ENCODE measurements at places on chromosomes 2 and 18.

DNA sequence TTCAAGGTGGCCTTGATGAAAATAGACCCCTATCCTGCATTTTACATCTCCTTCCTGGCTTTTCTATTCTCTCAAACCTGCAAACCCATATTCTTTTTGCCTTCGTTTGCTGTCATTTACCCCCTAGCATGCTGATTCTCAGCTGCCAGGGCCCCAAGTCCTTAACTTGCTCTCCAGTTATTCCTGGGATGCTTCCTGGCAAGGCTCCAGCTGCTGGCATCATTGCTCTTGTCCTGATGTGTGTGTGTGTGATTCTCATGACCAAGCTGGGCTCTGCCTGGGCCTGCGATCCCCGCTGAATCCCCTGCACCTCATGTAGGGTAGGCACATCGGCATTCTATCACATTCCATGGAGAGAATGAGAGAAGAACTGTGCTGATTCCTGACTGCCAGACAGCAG lies 11.9 kb downstream of the NPAS2 start:
- DNase-seq = no peak

GRCh38 chr2:232137356-232138147 lies 176.0 kb downstream of the DIS3L2 start:
- DNase-seq = no peak

GRCh38 chr18:57741273-57741672 lies 61.8 kb downstream of the ATP8B1 start:
- no peak for DNase-seq

GRCh38 chr2:190767821-190768220 lies 112.8 kb upstream of the GLS start:
- DNase-seq = no peak

GRCh38 chr18:63192885-63193349 lies 126.7 kb downstream of the BCL2 start:
- DNase-seq = no peak

DNA sequence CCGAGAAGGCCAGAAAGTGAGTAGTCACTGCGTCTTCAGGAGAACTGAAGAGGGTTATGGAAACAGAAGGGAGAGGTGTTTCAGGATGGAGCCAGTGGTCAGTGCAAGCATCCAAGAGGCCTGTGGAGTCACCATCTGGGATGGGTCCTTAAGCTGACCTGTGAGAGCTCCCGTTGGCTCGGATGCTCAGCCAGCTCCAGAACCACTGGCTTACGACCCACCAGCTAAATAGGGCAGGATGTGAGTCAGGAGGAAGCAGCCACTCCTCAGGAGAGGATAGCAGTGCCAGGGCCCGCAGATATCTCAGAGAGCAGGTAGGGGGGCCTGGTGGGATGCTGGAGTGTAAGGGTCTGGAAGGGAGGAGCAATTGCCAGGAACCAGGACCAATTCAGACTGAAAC lies 63.1 kb upstream of the B3GNT7 start:
- DNase-seq = no peak

GRCh38 chr2:223995569-223995968 lies 38.3 kb downstream of the MRPL44 start:
- no peak for DNase-seq

- DNase-seq = no peak
These were observed 84.0 kb downstream of the SPP2 start for GRCh38 chr2:234134496-234134895.

DNA sequence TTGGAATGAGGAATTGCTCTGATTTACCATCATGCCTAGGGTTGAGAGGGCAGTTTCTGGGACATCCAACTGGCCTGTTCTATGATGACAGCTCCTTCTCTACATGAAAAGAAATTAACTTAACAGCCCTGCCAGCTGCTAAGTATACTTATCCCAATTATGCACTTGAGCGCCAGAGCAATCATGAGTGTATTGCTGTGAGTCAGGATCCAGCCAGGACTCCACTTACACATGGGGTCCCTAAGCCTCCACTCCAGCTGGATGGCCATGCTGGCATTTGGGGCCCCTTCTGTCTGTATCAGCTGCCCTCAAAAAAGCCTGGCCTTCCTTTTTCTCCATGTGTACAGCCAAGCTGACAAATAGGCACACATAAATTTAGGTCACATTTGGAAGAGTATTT lies 481.9 kb downstream of the TMX3 start:
- no peak for DNase-seq

DNA sequence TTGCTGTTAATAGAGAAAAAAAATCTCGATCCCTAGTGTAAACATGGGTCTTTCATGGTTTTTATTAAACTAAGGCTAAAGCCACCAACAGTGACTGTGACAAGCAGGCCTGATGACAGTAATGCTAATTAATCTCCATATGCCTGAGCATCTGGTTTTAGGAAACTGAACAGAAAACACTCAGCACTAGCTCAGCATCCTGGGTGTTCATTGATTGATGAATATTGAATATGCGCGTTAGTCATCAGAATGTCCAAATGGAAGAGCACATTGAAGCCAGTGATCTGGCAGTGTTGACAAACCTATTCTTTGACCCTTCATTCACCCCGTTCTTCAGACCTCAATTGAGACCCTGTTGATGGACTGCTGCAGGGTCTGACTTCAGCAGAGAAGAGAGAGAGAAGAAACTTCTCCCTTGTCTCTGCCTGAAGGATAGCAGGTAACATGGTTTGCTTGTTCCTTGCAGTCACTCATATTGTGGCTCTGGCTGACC lies 283.8 kb downstream of the RDH14 start:
- DNase-seq = no peak

DNA sequence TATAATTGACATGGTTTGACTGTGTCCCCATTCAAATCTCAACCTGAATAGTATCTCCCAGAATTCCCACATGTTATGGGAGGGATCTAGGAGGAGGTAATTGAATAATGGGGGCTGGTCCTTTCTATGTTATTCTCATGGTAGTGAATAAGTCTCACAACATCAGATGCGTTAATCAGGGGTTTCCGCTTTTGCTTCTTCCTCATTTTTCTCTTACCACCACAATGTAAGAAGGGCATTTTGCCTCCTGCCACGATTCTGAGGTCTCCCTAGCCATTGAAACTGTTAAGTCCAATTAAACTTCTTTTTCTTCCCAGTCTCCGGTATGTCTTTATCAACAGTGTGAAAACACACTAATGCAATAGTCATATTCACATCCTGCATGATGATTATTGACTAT lies 1073.3 kb upstream of the CDH2 start:
- no peak for DNase-seq

GRCh38 chr2:219118504-219118903 lies 42.1 kb downstream of the NHEJ1 start:
- DNase-seq = no peak

- DNase-seq = no peak
These were observed 80.5 kb upstream of the KIF5C start for GRCh38 chr2:148794558-148794957.

GRCh38 chr2:135573620-135574019 lies 42.3 kb downstream of the R3HDM1 start:
- DNase-seq = no peak

DNA sequence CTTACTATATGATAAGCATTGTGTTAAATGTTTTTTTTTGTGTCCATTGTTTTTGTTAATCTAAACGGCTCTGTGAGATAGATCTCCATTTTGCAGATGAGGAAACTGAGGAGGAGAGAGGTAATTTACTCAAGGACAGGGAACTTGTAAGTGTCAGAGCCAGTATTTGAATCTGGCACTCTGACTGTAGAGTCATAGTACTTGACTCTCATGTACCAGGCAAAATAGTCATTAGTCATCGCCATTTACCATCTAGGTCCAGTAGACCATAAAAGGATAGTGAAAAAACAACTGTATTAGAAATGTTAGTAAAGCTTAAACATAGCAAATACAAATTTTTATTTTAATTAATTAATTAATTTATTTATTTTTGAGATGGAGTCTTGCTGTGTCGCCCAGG lies 4.8 kb downstream of the PSMD14 start:
- no peak for DNase-seq

GRCh38 chr2:3277050-3277747 lies 100.4 kb downstream of the EIPR1 start:
- no peak for DNase-seq

GRCh38 chr2:55618025-55618274 lies 528 bp upstream of the PPP4R3B start:
- DNase-seq = no peak

GRCh38 chr18:63119647-63120046 lies 199.9 kb downstream of the BCL2 start:
- DNase-seq = peak; percentile 43

DNA sequence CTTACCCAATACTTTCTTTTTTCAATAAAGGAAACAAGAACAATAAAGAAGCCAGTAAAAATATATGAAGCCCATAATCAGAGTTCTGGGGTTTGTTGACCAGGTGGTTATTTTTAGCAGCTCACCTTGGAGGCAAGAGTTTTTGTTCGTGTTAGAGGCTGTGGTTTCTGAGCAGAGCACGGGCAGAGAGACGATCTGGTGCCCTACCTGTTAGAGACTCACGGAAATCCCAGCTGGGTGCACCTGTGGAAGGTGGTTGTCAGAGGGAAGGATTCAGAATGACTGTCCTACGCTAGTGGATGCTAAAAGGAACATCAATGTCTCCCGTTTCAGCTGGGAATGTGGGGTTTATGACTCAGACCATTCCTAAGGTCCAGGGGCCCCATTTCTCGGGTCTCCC lies 87.6 kb downstream of the NRP2 start:
- DNase-seq = no peak

DNA sequence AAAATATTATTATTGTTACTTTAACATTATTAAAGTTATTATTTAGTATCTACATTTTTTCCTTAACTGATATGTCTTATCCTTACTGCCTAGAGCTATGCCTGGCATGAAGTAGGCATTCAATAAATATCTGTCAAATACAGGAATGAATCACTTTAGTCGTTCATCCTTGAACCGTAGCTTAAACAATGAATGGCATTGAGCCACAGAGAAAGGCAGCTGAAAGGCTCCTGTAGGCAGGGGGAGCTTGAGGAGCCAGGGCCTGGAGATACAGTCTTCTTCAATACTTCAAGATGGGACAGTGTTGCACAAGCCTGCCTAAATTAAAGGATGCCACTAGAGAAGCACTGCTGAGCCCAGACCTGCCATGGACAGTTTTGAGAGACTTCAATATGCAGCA lies 22.5 kb downstream of the CYRIA start:
- no peak for DNase-seq

GRCh38 chr18:74567822-74568221 lies 29.8 kb upstream of the ZNF407 start:
- DNase-seq = no peak

- DNase-seq = no peak
These were observed 1.2 kb upstream of the TNS1 start for GRCh38 chr2:218003981-218004419.

- no peak for DNase-seq
These were observed 109.9 kb downstream of the ZNF236 start for GRCh38 chr18:76932026-76932819.

DNA sequence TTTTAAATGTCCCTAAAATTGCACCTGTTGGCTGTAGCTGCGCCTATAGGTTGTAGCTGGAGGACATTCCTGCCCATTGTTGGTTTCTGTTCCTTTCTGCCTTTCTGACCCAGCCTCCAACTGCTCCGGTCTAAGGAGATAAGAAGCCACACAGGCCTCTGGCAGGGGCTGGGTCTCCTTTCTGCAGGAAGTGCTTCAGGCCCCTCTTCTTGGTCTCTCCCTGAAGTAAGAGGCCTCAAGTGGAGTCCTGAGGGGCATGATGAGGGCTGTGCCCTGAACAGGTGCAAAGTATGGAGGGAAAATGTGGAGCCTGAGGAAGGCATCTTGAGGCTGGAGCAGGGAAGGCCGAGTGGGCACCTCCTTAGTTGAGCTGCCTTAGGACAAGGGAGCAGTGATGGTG lies 10.4 kb upstream of the SFTPB start:
- DNase-seq = no peak

DNA sequence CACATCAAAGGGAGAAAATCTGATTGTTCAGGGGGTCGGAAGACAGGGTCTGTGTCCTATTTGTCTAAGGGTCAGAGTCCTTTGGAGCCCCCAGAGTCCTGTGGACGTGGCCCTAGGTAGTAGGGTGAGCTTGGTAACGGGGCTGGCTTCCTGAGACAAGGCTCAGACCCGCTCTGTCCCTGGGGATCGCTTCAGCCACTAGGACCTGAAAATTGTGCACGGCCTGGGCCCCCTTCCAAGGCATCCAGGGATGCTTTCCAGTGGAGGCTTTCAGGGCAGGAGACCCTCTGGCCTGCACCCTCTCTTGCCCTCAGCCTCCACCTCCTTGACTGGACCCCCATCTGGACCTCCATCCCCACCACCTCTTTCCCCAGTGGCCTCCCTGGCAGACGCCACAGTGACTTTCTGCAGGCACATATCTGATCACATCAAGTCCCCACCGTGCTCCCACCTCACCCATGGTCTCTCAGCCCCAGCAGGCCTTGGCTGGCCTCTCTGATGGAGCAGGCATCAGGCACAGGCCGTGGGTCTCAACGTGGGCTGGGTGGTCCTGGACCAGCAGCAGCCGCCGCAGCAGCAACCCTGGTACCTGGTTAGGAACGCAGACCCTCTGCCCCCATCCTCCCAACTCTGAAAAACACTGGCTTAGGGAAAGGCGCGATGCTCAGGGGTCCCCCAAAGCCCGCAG lies 3.8 kb downstream of the PROC start:
- no peak for DNase-seq

GRCh38 chr2:184541591-184541990 lies 56.7 kb upstream of the ZNF804A start:
- no peak for DNase-seq

GRCh38 chr2:238187618-238188548 lies 15.6 kb downstream of the ILKAP start:
- DNase-seq = no peak

DNA sequence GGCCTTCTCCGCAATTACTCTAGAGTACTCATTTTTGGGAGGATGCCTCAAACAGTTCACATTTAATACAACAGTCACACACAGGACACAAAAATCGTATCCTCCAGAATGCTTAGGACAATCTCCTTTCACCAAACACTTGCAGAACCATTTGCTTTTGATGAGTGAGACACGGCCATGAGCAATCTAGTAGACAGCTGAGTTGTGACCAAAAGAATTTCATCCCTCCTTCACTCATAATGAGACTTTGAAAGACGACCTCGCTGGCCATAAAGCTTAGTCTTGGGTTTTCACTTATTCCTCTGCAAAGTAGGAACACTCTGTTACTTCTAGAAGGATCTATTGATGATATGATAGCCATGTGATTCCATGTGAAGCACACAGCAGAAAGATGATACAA lies 87.5 kb upstream of the SLC35G4 start:
- DNase-seq = no peak

DNA sequence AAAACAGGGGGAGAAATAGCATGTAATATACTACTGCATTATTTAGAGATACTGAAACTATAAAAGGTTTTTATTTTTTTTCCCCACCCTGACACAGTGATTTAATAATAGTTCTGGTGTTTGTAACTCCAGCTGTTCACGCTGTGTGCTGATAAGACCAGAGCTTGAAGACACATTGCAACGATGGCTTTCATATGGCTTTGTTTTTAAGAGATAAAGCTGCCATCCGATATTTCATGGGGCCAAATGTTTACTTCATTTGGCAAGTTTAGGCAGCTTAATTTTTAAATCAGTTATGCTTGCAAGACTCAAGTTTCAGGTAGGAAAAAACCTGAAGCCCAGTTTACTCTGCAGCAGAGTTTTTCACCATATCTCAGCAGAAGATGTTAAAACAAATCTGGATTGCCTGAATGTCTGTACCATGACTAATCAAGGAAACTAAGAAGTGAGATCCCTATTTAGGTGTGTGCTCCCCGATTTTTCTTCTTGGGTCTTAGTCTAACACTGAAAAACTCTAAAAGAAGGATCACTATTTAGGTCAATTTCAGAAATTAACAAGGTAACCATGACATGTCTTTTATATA lies 508.6 kb downstream of the PARD3B start:
- DNase-seq = no peak
